ENCODE measurements at places on chromosomes 3 and 15.

GRCh38 chr15:95561463-95561862, 769.0 kb upstream of the NR2F2 start:
- DNase-seq = no peak

- DNase-seq = no peak
These were observed 406.1 kb downstream of the PLCL2 start for GRCh38 chr3:17290894-17291293.

DNA sequence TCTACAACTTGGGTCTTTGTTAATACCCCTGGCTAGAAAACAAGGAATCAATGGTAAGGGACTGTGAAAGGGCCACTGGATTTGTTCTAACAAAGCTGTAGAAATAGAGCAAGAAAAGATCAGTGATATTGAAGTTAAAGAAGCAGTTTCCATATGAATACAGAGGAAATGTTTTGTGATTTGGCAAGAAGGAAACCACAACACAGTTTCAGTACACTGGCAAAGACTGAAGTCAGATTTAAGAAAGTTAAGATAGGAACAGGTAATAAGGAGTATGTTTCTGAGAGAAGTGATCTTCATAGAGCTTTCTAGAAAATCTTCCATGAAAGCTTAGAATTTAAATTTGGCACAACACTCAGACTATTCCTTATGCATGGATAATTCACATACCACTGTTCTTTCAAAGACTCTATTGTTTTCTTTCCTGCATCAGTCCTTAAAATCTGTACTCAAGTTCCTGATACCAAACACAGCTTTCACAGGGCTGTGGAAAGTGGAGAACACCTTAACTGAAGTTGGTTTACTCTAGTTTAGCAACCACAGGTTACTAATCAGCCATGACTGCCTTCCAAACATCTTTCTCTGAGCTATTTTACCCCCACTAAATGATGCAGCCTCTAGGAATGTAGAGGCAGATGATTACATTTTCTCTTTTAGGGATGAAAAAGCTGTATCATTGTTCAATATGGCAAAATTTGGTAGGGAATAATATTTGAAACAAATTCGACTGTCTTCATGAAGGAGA, 32.4 kb upstream of the ALCAM start:
- no peak for DNase-seq

DNA sequence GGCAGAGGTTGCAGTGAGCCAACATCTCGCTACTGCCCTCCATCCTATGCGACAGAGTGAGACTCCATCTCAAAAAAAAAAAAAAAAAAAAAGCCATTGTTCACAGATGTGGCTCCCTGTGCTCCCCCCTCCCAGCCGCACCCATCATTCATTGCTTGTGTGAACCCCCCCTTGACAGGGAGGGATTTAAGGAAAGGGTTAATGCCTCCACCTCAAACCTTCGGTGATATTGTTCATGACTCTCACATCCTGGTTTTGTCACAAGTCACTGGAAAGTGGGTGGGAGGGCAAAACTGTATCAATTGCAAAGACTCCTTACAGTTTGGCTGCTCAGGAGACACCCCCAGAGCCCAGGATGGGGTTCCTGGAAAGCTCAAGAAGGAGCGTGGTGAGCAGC, 7.7 kb downstream of the SLC6A6 start:
- no peak for DNase-seq
